ENCODE measurements at places on chromosomes 16 and 17.

DNA sequence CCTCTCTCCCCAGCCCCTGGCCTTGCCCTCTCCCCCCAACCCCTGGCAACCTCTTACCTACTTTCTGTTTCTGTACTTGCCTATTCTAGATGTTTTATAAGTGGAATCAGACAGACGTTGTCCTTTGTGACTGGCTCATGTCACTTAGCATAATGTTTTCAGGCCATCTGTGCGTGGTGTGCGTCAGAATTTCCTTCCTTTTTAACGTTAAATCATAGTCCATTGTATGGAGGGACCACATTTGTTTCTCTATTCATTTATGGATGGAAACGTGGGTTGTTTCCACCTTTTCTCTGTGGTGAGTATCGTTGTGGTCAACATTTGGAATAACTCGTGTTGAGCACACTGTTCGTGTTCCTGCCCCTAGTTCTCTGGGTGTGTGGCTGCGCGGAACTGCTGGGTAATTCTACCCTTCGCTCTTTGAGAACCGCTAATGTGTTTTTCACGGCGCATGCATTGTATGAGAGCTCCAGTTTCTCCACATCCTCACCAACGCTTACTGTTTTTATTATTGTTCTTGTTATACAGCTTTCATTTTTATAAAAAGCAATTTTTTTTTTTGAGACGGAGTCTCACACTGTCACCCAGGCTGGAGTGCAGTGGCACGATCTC is 26.3 kb downstream of the ACTG1 start:
- no peak for DNase-seq

GRCh38 chr16:9123871-9124270 is 32.4 kb downstream of the HAPSTR1 start:
- DNase-seq, result no peak

DNA sequence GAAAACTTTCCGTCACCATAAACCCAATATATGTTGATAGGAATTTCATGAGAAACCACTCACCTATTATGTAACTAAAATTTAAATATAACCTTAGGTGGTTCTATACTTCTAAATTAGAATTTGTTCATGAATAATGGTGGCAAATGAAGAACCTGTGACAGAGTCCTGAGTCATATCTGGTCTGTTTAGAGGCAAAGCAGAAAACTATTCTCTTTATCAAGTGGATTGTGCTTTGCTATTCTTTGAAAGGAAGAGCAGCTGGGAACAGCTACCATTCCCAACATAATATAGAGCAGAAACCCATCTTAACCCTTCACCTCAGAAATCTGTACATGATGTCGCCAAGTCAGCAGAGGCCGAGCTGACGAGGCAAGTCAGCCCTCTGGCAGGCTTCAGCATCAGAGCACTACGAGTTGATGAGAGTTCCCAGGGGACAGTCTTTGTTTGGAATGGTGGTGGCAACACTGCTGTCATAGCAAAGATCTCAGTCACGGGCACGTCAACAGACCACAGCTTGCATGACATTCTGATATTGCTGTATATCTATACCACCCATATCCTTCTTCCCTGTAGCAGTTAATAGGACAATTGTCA is 631.9 kb upstream of the CA10 start:
- DNase-seq, result no peak

GRCh38 chr17:64073771-64074703 is 53.6 kb upstream of the ICAM2 start:
- DNase-seq, result no peak

GRCh38 chr17:80658821-80659220 is 114.2 kb downstream of the RPTOR start:
- DNase-seq, result no peak

- peak; percentile 92 for DNase-seq
Measured at GRCh38 chr16:21952793-21953540, at the start of gene UQCRC2. Gene UQCRC2, plus strand, starts transcription at chr16:21953361. Its CDS starts 63 bp downstream, at chr16:21953424.

DNA sequence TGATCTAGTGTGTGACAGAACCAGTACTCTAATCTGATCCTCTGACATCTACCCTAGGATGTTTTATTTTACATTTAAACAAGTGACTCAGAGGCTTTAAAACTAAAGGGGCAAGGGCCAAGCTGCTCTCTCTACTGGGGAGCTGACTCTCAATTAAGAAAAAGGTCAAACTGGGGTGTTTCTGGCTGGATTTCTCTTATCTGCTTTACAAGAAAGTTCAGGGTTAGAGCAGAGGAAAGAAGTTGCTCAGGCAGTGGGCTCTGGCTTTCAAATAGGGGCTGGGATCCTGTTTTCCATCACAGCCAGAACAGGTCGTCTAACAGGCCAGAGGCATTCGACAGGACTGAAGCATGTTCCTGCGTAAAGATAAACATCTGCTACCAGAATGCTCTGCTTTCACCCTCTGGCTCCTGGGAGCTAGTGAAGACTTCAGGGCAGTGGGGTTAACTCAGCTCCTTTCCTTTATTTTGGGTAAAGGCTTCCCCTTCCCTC is 8.5 kb downstream of the MMP28 start:
- DNase-seq, result no peak

- DNase-seq, result no peak
Measured at GRCh38 chr17:75319904-75320691, 30.9 kb upstream of the SLC25A19 start.

- DNase-seq, result no peak
Measured at GRCh38 chr16:4105848-4106247, 10.4 kb downstream of the ADCY9 start.

DNA sequence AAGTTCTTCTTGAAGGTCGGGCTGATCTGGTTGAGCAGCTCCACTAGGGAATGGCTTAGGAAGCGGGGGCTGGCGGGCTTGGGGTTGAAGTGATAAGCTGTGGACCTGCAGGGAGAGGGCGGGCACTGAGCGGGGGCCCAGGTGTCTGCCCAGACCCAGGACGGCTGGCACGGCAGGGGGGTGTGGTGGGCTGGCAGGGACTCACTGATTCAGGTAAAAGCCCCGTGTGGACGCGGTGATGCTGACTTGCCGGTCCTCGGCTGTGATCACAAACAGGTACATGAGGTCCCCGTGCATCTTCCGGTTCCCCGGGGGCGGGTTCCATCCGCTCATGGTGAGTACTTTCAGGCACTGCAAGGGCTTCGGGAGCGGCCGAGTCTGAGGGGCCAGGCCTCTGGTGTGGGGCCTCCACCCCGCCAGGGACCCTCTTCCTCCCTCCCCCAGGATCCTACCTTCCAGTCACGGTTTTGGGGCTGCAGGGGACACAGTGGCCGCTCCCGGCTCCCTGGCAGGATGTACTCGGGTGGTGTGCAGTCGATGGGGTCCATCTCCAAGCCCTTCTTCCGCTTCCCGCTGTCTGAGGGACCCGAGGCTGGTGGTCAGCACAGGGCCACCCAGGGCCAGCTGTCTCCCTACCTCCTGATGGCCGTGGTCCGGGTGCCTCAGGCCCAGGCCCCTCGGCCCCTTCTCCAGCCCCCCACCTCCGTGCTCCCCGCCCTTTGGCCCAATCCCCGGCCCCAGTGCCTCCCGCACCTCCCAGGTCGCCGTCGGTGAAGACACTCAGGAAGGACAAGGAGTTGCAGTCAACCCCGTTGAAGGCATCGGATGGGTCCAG is 10.2 kb downstream of the CLUH start:
- no peak for DNase-seq

- no peak for DNase-seq
Measured at GRCh38 chr16:19595043-19595767, 39.7 kb downstream of the VPS35L start.

Data from NCI-H1930 (cell line).